CD4-positive, alpha-beta T cell treated with Interleukin-15 for 1 hour (primary cell): ENCODE measurements at places on chromosomes 5 and 9.

- DNase-seq, result no peak
Observed at GRCh38 chr5:176550275-176550831, 1.2 kb downstream of the CDHR2 start.

DNA sequence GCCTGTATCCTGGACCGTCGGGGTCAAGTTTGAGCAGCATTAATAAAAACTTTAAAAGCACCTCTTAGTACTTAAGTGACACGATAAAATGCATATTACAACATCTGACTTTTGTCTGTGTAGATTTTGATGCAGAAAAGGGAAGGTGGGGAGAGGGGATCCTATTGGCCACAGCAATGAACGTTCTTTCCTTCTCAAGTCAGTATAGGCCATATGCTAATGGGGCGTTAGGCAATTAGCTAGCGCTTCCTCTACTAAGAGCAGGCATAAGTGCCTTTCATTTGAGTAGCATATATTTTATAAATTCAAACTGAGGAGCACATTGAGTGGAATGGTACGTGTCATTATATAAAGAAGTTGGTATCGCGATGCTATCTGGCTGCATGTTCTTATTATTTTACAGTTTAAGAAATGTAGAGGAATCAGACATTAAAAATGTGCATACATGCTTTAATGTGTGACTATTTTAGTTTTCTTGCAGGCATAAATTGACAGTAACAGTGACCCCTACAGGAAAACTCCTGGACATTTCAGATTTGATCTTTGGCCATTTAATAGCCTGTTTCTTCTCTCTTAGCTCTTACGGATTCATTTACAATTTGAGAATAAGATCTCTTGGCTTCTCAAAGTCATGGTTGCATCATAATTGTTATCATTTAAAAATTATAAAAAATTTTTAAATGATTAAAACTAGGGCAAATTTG lies 1.1 kb upstream of the GNA14 start:
- DNase-seq, result no peak

- no peak for DNase-seq
Observed at GRCh38 chr5:159878988-159879471, 37.3 kb upstream of the ADRA1B start.

DNA sequence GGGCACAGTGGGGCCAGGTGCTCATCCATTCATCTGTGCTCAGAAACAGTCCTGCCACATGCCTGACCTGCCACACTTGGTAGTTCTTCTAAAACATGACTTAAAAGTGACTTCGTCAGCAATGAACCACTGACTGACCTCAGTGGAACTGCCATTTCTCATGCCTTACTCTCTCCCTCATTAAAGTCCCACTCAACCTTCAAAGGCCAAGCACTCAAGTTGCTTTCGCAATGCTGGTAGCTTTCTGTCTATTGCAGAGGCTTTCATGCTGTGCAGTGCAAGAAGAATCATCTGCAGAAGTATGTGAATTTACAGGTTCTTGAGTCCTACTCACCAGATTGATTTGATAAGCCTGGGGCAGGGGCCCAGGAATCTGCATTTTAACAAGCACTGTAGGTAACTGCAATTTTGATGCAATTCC lies 23.9 kb downstream of the B4GALT1 start:
- DNase-seq, result no peak

GRCh38 chr9:124802426-124802825 lies 25.5 kb downstream of the OLFML2A start:
- no peak for DNase-seq

GRCh38 chr5:126816649-126817048 lies 39.7 kb downstream of the LMNB1 start:
- DNase-seq, result no peak

DNA sequence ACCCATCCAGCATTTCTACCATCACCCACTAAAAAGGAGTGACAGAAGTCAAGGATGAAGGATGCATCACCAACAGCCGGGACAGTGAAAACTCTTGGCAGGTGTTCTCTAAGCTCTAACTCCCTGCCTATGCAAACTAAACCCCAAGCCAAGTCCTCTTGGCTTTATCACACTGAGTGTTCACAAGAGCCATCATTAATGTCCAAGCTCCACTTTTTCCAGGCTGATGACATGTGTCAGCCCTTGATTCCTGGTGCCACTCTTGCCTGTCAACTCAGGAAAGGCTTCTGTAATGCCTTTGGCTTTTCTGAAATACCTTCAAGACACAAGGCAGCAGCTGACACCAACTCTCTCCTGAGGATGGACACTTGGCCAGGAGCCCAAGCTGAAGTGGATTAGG lies 86.9 kb downstream of the NR6A1 start:
- DNase-seq, result no peak

DNA sequence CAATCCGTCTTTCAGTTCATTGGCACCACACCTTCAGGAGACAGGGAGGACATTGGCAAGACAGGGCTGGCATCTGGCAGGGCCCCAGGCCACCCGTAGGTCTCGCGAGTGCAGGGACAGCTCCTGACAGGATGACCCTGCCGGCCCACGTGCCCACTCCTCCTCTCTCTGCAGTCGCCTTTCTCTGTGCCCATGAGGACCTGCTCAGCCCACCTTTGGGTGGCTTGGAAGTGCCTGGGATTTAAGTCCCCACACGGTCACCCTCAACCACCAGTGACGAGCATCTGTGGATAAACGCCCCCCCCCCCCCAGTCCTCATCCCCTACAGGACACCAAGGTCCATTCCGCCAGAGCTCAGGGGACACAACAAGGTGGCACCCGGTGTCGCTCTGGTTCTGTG lies 4.1 kb downstream of the MRPL36 start:
- no peak for DNase-seq

GRCh38 chr9:104313396-104314110 lies 190.5 kb upstream of the OR13F1 start:
- no peak for DNase-seq

GRCh38 chr9:95171596-95171995 lies 145.9 kb downstream of the FANCC start:
- no peak for DNase-seq

DNA sequence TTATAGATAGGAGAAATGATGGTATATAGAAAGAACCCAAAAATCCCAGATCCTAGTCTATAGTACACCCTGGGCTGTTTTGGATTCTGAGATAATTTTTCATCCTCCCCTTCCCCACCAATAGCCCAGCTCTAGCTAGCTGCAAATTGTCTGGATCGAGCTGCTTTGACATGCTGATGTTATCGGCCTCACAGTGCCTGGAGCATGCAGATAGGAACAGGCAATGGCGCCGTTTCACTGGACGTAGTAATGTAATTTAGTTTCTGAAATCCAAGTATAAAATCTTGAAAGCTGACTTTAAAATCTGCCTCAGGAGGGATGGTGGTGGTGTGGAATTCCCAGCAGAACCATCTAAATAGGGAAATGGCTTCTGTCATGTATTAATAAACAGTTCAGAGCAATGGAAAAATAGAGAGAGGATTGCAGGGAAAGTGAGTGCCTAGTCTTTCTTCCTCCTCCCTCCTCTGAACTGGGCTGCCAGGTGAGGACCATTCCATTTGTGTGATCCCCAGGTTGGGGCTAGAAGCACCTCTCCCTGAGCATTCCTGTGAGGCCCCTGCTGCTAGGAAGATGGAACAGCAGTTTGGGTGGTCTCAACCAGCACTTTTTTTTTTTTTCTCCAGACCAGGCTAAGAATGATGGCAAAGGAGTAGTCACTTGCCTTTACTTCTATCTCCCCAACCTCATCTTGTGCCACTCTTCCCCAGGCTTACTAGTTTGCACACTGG lies 31.9 kb downstream of the FAM219A start:
- no peak for DNase-seq

- peak; percentile 61 for DNase-seq
Observed at GRCh38 chr5:108728566-108729241, 19.0 kb upstream of the FER start.

DNA sequence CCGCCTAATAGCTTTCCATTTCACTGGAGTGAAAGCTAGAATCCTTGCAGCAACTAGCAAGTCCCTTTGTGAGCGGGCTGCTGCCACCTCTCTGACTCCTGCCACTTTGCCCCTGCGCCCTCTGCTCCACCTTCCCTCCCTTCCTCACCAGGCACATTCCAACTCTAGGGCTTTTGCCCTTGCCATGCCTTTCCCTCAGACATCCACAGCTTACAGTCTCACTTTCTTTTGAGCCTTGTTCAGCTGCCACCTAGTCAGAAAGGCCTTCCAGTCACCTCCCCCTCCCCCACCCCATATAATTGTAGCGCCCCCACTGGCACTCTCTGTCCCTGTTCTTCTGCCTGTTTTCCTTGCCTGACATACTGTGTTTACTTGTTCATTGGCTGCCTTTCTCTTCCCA lies 31.0 kb downstream of the CYSTM1 start:
- DNase-seq, result no peak

DNA sequence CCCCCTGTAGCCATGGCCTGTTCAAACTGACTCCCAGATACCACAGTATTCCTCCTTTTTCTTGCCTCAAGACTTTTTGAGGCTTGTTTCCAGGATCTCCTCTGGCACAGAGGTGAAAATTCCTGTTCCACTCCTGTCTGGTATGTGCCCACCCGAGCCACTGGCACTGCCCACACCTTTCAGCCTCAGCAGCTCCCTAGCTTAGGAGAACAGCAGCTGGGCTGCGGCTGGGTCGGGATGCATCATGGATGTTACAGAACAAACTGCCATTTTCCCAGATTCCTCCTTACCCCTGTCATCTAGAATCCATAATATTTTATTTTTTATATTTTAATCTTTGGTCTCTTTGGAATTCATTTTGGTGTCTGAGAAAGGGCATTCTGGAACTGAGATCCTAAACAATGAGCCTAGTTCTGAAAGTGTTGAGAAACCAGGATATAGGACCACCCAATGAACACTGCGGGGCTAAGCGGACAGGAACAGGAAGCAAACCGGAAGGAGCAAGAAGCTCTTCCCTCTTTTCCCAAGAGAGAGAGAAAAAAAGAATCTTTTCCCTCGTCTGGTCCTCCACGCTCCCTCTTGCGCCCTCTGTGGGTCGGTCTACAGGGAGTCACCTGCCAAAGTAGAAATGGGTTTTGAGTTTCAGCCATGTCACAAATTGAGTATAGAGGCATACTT lies 12.5 kb downstream of the OR2S2 start:
- DNase-seq, result peak; percentile 51

- no peak for DNase-seq
Observed at GRCh38 chr5:110294281-110294680, 432.2 kb downstream of the TMEM232 start.

DNA sequence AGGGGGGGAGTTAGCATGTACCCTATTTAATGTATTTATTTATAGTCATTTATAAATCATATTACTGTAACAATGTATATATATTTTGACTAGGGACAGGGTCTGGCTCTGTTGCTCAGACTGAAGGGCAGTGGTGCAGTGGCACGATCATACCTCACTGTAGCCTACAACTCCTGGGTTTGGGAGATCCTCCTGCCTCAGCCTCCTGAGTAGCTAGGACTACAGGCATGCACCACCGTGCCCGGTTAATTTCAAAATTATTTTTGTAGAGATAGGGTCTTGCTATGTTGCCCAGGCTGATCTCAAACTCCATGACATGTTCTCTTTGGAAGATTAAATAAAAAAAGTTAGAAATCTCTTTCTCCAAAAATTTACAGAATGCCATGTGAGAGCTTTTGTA lies 52.8 kb downstream of the ARHGEF28 start:
- no peak for DNase-seq

GRCh38 chr9:30597608-30598007 lies 1786.8 kb upstream of the ACO1 start:
- no peak for DNase-seq

DNA sequence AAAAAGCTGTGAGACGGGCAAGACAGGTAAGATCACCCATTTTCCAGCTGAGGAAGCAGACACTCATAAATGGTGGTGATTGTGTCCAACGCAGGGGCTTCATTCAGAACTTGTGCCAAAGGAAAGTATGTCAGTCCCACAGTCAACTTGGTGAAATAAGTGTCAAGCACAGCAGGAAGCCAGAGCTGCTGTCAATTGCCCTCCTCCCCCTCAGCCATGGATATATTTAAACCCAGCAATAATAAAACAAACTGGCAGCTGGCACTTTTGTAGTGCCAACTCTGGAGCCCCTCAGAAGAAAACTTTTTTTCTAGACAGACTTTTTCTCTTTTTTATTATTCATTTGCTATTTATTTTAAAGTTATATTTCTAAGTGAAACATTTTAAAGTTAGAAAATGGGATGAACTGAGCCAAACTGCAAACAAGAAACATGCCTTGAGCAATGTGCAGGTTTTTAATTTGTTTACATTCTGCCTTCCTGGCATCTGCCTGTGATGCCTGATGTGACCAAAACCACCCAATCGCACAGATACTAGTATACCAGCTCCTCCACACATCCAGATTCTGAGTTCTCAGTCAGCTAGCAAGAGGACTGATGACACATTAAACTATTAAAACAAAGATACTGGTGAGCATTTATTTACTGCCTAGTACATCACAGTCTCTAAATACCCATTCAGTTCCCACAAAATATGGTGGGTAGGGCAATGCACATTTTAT lies 17.0 kb downstream of the DMAC1 start:
- no peak for DNase-seq

DNA sequence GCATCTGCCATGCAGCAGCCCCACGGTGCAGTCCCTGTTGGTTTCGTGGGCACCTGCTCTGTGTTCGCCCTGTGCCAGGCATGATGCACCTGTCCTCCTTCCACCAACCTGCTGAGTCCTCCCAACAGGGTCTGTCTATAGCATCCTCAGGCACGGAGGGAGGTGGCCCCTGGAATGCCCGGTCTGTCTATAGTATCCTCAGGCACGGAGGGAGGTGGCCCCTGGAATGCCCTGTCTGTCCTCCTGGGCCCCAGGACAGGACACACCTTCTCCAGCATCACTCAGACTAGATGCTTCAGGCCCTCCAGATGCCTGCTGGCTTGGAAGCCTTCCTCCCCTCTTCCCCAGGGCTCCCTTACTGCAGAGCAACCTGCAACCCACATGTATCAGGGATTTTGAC lies 9.9 kb upstream of the PHYHD1 start:
- DNase-seq, result no peak

- DNase-seq, result no peak
Observed at GRCh38 chr5:148938522-148938882, 112.1 kb downstream of the ADRB2 start.

DNA sequence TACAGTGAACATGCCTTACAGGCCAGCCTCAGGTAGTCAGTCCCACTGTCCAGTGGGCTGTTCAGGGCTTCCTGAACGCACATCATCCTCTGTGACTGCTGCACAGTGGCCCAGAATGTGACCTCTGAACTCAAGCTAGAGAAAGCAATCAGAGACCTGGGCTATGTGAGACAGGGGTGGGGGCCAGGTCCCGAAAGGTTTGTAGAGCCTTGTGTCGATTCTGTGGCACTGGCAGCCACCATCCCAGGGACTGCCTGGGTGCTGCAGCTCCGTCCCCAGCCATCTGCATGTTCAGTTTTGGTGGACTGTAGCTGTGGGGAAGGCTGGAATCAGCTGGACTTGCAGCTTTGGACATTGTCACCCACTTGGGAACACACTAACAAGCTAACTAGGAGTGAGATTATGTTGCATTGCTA lies 47.7 kb downstream of the MVB12B start:
- no peak for DNase-seq

DNA sequence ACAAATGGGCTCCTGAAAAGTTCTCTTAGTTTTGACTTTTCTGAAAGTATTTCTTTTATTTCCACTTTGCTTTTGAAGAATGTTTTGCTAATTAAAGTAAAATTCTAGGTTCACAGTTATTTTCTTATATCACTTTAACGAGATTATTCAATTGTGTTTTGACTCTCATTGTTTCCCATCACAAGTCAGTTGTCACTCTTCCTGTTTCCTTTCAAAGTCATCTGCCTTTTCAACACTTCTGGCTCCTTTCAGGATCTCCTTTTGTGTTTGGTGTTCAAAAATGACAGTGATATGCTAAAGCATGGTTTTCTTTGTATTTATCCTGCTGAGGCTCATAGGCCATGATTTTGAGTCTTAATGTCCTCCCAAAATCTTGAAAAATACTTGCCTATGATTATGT lies 235.4 kb upstream of the TAS2R1 start:
- no peak for DNase-seq
